ENCODE measurements at places on chromosomes 6 and 20.

DNA sequence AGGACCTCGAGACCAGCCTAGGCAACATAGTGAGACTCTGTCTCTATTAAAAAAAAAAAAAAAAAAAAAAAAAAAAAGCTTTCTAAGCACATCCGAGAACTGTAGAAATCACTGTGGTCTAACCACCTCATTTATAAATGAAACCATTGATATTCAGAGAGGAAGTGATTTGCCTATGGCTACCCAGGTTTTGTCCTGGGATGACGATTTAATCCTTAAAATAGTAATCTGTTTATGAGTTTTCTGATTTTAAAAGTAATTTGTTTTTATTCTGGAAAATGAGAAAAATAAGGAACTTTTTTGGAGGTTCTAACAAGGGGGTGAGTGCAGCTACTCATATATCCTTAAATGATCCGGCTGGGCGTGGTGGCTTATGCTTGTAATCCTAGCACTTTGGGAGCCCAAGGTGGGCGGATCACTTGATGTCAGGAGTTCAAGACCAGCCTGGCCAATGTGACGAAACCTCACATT is 6.5 kb upstream of the BTN3A2 start:
- no peak for DNase-seq

DNA sequence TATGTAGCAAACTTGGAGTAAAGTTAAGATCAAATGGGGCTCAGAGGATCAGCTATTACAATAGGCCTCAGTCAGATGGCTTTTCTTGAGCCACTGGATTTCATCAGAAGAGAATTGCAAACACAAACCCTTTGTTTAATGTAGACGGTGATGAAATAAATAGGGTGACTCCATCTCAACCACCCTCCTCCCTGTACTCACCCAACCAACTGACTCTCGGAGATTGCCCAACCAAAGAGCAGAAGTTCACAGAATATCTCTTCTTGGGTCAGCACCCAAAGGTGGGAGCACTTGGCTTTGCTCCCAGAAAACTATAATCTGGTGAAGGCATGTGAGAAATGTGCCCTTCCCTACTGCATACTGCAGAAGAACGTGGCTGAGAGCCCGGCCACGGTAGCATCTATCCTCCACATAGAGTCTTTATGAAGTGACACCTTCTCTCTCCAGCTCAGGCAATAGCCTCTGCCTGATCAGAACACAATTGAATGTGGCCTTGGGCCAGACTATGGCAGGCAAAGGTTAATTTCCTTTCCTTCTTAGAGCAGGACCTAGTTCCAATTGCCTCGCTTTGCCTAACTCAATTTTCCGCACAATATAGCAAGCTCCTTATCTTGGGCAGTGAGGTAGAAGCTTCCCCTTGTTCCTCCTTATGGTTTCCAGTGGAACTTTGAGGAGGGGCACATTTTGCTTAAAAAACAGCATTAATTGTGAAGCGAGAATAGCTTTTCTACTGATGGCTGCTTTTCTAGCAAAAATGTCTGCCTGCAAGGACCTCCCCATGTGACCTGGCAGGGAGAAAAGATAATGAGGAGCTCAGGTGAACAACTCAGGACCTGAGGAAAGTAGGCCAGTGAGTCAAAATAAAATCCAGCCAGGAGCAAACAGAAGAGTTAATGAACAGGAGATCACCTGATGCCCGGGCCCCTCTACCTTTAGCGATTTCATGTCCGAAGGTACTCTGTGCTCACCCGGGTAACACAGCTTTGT is 79.4 kb downstream of the GFOD1 start:
- peak; percentile 90 for DNase-seq

DNA sequence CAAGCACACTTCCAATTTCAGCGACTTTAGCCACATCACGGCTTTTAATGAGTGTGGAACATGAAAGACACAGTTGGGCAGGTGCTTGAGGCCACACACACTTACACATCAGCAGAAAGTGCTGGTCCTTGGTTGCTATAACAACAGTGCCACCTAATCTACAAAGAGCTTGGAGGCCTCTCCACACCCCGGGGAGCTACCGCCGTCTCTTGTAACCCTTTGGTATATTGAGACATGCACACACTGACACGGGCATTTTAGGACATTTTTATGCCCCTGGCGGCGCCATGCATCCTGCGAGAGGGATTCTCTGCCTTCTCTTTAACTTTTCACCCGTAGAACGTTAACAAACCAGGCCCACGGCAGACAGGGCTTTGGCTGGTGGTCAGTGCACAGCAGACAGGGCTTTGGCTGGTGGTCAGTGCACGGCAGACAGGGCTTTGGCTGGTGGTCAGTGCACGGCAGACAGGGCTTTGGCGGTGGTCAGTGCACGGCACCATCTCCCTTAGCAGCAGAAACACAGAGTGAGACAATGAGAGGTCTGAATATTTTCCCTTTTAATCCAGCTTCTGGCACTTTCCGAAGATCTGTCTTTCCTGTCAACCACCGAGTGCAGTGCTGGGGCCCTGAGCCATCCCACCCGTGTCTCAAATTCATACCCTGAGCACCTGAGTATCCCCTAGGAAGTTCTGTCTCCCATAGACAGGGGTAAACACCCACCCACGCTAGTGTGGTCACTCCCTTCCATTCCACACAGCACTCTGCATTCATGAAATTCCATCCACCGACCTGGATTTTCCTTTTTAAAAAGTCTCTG is 116.6 kb upstream of the RPS6KA2 start:
- no peak for DNase-seq

- no peak for DNase-seq
Measured at GRCh38 chr6:56706981-56707726, 64.5 kb upstream of the DST start.

DNA sequence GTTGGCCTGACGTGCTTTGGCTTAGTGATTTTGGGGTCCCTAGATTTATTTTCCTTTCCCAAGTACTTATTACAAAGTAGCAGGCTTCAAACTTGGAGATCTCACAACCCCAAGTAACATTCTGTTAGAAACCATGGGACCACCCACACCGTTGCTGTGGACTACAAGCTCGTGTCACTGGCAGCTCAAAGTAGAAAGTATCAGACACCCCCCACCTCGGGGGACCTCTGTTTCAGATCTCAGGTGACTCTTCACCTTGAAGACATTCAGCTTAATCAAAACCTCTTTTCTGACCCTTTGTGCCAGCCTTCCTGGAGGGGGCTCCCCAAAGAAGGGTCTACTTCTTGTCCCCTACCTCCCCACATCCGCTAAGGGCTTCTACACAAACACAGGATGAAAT is 15.7 kb upstream of the MYT1 start:
- no peak for DNase-seq

DNA sequence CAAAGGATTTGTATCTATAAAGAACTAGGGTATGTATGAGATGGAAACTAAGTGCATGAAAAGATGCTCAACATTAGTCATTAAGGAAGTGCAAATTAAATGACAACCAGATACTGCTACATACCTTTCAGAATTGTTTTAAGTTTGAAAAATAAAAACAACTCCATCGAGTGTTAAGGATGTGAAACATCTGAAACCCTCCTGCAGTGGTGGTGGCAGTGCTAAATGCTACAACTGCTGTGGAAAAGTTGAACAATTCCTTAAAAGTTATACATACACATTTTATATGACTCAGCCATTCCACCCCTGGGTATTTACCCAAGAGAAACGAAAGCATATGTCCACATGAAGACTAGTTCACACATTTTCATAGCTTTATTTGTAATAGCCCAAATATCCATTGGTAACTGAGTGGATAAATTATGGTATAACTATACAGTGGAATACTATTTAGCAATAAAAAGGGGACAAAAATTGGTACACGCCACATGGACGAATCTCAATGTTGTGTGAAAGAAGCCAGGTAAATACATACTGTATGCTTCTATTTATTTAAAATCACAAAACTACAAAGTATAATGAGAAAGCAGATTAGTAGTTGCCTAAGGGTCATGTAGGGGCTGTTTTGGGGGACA is 10.6 kb downstream of the ARMH2 start:
- DNase-seq, result no peak

DNA sequence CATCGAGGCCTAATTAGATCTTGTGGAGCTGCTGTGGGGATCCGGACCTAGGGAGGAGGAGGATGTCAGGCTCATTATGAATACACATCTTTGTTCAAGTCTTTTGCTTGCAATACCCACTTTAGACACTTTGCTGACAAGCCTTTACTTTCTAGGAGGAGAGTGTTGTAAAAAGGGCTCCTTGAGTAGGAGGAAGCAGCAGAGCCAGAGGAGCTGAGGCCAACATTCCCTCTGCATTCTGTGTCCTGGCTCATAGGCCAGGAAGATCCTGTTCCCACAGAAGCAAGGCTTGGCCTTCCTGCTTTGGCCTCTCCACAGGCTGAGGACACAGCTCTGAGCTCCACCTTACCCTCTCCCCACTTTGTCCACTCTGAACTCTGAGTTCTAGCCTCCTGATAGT is 67.1 kb downstream of the TPD52L1 start:
- no peak for DNase-seq

GRCh38 chr6:3648724-3649123 is 102.8 kb downstream of the PXDC1 start:
- no peak for DNase-seq

DNA sequence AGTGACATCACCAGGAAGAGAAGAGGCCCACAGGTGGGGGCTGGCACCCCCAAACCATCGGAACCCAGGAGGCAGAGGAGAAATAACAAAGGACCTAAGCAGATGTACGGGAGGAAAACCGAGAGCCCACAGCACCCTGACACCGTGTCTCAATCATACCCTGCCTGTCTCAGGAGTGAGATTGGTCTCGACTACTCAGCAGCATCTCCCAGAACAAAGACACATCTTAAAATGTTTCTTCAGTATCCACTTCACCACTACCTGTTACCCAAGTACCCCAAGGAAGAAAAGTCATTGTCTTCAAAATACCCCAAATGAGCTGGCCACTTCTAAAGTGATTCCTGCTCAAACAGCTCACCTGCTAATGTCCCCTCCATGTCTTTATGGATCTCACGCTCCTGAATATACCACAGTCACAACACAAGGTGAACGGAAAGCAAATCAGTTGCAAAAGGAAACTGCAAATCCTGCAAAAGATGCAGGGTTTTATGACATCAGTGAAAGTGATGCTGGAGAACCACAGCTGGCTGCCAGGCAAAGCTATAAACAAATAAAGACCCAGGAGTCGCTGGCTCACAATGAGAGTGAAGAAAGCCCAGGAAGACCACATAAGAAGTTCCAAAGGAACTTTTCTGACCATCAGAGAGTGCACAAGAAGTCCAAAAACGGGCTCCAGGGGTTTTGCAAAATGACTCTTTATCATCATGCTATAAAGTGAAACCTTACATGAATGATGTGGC is 44.1 kb downstream of the PREX1 start:
- no peak for DNase-seq

DNA sequence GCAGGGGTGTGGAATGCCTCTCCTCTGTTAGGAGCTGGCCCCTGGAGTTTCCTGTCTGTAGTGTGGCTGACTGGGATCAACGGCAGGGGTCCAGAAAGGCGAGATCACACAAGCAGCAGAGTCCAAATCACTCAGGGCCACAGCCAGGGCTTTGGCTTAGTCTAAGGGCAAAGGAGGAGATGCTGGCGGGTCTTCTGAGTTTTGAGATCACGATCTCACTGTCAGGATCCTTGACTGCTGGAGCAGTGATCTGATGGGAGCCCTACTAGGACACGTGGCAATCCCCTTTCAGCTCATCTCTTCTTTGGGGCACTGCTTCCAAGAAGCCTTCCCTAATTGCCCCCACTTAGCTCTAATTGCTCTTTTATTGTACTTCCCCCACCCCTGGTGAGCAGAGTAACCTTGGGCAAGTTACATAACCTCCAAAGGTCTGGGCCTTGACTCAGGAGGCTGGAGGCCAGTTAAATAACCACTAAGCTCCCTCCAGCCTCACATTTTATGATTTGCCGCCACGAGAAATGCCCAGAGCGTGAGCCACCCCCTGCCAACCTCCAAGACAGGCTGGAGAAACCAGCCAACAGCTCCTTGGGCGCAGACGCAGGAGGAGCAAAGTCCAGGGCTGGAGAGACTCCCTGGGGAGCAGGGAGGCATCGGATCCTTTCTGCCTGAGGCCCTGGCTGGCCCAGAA is 12.0 kb downstream of the KCNK5 start:
- DNase-seq, result no peak

GRCh38 chr6:118881440-118882313 is 12.3 kb upstream of the ASF1A start:
- no peak for DNase-seq

DNA sequence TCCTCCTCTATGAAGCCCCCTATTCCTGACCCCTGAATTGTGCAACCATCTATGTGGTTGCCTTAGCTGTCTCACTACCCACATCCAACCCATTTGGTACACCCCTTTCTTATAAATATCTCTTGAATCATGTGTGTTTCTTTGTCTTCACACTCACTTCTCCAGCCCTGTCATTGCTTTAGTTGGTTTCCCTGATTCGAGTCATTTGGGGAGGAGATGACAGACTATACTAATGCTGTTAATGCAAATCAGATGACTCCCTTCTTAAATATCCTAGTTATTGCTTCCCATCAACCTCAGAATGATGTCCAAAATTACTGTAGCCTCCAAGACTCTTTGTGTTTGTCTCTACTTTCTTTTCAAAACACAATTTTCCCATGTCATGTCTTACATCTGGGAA is 23.0 kb downstream of the SLC35D3 start:
- no peak for DNase-seq

- no peak for DNase-seq
Measured at GRCh38 chr6:170393807-170394399, 87.3 kb downstream of the FAM120B start.

DNA sequence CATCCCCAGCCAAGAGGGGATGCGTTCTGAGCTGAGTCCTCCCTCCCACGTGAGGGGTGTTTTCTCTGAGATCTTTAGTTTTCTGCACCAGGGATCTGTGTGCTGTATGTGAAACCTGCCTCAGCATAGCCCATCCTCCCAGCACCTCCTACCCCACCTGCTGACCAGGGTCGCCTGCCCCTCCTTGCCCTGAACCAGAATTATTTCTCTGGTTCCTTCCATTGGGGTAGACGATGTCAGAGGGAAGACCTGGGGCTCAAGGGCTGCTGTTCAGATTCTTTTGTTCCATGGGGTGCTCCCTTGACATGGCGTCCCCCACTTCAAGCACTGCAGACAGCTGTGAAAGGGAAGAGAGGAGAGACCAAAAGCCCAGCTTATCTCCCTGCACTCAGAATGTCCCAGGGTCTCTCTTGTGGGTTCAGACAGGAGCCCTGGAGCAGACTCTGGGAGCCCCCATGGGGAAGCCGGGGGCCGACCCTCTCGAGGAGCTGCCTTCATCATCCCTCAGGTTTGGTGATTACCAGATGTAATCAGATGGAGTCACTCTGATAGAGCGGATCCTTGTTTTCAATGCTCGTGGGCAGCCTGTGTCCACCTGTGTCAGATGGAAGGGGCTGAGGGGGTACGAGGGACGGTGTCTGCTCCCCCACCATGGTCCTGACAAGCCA is 74.3 kb downstream of the ERMARD start:
- no peak for DNase-seq

DNA sequence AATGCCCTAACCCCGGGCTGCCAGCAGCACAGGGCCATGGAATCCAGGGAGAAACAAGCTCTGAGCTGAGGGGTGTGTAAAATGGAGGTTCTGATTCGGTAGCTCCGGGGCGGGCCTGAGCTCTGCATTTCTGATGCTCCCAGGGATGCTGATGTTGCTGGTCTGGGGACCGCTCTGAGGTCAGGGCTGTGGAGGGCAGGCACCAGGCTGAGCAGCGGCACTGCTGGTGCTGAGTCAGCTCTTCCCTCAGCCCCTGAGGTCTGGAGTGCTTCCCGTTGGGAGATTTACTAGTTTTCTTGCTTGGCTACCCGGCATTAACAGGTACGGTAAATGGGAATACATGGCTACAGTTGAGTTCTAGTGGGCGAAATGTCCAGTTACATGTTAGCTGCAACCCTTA is 18.6 kb upstream of the CST3 start:
- DNase-seq, result no peak
